ENCODE measurements at places on chromosomes 5 and 9.

GRCh38 chr9:120937596-120937995 is 11.0 kb upstream of the TRAF1 start:
- DNase-seq: no peak

GRCh38 chr9:135536216-135536615 is 9.7 kb upstream of the OBP2A start:
- no peak for DNase-seq

DNA sequence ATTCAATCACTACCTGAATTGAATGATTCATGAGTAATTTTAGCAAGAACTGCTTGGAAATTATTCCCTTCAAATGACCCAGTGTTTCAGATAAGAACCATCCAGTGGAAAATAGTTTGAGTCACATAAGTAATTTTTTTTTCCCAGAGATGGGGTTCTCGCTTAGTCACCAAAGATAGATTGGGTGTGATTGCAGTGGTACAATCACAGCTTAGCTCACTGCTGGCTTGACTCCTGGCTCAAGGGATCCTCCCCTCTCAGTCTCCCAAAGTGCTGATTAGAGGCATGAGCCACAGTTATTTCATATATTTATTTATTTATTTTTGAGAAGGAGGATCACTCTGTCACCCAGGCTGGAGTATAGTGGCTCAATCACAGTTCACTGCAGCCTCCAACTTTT is 574.5 kb upstream of the ARRDC3 start:
- DNase-seq: no peak

GRCh38 chr5:151733358-151734063 is 24.9 kb downstream of the ATOX1 start:
- DNase-seq: no peak

DNA sequence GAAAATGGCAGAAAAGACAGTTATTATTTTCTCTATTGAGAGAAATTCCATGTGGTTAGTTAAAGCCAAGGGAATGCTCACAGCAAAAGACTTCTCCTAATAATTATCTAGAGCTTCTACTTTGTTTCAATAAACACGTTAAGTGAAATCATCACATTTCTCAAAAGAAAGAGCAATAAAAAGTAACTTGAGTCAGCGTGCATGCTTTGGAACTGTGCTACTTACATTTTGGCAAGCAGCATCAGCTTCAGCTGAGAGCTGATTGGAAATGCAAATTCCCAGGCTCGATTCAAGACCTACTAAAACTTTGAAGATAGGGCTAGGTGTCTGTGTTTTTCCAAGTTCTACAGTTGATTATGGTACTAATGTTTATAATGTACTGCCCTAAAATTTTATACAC is 132.1 kb downstream of the CDH18 start:
- no peak for DNase-seq

DNA sequence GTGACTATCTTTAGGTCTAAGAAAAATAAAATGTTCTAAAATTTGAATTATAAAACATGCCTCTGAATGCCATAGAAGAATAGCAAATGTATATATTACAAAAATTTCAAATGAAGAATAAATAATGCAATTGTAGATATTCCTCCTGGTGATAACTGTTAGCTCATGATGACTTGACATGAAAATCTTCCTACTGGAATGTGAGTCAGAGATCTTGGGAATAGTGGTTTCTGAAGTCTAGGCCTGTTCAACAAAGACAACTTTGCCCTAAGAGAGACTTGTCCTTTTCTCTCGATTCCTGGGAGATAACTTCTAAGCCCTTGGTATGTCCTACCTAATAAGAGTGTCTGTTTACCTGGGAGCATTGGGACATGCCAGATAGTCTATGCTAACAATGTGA is 746.3 kb upstream of the RIOK2 start:
- DNase-seq: no peak

DNA sequence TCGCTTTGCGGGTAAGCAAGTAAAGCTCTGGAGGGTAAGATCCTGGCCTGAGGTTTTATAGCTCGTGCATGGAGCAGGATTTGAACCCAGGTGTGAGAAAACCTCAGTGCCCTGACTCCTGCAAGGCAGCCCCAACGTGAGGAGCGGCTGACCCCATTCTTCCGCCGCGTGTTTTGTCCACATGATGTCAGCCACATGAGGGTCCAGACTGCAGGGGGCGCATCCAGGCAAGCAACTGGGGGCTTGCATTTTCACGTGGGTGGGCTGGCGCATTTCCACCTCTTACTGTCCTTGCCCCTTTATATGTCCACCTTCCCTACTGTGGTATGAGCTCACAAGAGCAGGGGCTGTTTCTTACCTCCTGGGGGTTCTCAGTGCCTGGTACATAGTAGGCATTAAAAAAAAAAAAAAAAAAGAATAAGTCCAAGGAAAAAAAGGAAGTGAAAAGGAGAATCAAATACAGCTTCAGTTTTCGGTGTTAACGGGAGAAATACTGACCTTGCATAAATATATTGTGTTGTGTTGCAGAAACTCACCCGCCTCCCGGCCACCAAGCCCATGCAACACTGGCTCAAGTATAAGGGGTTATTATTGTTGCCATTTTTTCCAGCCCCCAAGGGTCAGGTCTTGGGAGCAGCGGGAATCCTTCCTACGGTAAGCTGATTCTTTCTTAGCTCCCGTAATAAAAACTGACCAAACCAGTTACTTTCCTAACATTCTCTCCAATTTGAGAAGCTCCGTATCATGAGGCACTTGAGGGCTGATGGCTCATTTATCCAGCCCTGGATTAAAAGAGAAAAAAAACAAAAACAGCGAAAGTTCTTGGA is 15.0 kb downstream of the TLX3 start:
- no peak for DNase-seq

- DNase-seq: no peak
Observed at GRCh38 chr5:170571875-170572852, 68.3 kb downstream of the KCNIP1 start.

- no peak for DNase-seq
Observed at GRCh38 chr9:77892955-77893514, 138.6 kb downstream of the GNAQ start.

DNA sequence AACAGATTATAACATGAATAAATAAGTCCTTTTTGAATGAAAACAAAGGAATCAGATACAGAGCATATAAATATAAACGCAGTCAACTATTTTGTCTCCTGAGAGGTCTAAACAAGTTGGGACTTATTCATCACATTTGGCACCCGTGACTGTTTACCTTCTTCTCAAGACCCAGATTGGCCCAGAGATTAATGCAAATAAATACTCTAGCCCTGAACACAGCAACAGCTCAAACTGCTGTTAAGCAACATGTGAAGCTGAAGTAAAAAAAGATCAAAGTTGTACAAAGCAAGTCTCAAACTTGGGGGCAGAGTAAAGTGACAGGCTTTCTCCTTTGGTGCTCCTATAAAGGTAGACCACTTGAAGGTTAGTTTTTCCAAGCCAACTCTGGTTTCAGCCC is 95.0 kb upstream of the NR5A1 start:
- no peak for DNase-seq

GRCh38 chr5:134148986-134149539 is 27.7 kb downstream of the SKP1 start:
- DNase-seq: no peak

- DNase-seq: no peak
Observed at GRCh38 chr5:177389241-177390169, 5.3 kb downstream of the SLC34A1 start.

DNA sequence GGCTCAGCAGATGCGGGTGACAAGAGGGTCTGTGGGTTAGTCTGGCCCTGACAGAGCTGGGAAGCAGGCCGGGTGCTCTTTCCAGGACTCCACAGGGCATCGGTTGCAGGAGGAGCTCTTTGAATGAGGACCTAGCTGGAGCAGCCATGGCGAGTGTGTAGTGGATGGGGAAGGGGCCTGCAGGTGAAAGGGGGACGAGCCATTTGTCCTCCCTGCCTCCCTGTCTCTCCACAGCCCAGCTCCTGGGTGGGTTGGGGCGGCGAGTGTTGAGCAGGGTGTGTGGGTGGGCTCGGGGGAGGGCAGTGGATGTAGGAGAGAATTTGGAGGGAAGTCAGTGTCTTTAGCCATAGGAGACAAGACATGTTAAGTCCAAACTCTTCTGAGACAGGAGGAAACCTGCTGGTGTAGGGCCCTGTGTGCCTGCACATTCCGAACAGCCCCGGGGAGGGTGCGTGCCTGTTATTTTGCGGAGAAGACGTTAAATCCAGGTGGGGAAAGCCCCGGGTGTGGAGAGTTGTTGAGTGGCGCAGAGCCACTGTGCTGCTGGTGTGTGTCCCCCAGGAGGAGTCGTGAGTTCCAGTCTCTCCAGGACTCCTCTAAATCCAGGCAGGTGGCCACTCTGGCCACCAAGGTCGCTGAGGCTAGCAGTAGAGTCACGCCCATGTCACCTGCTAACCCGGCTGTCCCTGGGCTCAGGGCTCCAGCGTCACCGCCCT is 73.6 kb downstream of the PSMB7 start:
- no peak for DNase-seq

- no peak for DNase-seq
Observed at GRCh38 chr5:55649963-55650362, 62.2 kb downstream of the SLC38A9 start.

DNA sequence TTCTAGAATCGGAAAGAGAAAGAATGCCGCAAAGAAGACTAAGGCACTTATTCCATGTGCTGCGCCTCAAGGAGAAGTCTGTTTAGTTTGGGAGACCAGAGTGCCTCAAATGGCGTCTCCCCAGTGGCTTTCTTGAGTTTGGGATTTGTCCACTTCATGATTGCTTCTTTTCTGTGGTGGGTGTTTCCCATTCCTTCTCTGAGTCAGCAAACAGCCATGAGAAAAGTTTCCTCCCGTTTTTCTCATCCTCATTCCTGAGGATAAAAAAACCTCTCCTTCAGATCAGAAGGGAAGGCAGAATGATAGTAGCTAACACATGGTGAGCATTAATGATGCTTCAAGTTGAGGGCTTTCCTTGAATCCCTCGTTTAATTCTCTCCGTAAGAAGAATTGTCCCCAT is 275.9 kb upstream of the WWC1 start:
- DNase-seq: no peak

DNA sequence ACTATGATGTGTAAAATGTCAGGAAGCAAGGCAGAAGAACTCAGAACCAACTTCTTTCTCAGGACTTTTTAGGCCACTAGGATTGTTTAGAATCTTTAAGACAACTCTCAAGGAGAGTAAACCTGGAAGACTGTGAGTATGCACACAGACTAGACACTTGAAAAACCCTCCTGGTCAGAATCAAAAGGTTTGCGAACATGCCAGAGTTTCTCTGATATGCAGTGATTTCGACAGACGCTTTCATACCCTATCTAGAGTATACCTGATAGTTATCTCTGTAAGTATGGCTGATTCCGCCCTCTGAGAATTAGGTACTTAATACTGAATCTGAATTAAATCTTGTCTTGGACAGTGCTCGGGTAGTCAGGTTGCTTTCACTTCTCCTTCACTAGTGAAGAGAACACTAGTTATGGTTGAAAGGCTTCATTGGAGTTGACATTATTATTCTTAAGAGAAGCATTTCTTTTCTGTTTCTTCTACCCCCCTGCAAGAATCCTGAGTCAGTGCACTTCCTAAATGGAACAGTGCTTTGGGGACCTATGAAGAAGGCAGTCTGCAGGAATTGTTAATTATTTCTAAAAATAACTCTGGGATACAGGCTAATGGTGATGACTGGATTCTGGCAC is 158.1 kb downstream of the HACD4 start:
- DNase-seq: no peak

GRCh38 chr5:176632745-176633144 is 2.3 kb downstream of the EIF4E1B start:
- DNase-seq: no peak

DNA sequence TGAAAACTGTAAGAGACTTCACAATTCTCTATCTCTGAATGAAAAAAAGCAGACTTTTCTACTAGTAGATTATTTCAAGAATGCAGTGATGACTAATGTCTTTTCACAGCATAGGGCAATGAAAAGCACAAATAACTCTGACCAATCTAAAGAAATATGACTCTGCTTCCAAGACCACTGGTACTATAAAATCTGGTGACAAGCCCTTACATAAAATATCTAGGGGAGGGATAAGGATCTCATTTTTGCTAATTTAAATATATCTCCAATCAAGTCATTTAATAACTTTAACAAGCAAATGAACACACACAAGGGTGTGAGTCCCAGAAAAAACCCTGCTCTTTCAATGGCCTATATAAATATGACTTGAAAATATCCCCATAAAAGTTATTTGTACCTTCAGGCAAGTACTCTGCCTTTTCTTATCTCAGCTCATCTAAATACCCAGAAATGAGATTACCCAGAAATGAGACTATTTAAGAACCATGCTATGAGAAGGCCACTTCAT is 105.2 kb downstream of the GNAQ start:
- DNase-seq: no peak

DNA sequence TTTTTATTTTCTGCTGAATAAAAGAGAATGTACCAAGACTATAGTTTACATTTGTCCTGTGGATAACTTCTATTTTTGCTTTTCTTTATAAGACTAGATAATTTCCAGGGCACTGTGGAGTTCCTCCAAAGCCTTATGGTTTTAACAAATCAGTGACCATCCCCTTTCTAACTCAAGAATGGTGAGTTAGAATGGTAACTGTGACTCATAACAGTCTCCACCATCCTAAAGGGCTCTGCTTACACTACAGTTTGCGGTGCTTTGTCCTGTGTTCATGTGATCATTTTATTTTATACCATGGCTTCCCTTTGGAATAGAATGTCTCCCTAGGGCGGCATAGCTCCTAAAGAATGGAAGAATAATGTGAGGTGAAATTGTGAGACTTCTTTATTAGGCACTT is 30.2 kb downstream of the WDR36 start:
- no peak for DNase-seq

DNA sequence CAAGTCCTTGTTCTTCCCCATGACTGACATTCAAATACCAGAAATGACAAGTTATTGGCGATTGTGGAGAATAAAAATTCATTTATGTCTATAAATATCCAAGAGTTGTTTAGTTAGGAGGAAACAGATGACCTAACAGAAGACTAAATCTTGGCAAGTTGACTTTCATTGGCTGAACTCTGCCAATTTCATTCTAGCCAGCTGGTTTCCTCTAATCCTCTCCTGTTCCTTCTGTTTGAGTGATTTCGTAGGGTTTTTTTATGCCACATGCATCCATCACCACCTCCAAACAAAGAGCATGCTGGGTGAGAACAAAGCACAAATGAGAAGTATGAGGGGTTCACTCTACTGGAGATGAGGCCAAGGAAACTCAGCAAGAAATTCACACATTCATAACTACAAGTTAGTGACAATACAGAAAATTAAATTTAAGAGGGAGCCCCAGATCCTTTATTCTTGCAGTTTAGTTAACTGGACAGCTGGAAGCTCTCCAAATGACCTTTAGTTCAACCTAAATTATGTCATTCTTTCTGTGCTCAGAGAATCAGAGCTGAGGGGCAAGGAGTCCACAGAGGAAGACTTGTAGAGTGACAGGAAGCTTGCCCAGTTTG is 932.0 kb downstream of the TLE4 start:
- peak; percentile 69 for DNase-seq

DNA sequence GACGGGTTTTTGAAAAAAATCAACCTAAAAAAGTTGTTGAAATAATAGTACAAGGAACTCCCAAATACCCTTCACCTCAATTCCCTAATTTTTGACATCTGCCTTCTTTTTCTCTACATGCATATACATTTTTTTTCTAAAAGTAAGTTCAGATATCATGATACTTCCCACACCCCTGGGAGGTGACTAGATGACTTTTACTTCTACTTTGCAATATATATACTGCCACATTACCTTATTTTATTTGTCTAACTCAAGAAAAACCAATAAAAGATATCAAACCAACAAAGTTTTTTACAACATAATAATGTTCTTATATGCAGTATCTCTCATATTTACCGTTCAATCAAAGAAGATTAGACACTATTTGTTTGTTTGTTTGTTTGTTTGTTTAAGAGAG is 31.1 kb downstream of the CCNJL start:
- DNase-seq: no peak

All from right lung (tissue), 10 donors.